ENCODE measurements at places on chromosomes 11 and 22. TPM values are rescaled to one million over a fixed set of nuclear protein-coding genes. Genes with fewer than 3 reads are reported as not detected.

Gene ZP1
- total RNA-seq = not detected

Gene APOL3
- 80.5 TPM for total RNA-seq

Gene BSCL2
- total RNA-seq = 34.8 TPM

Gene CASP1
- 32.0 TPM for total RNA-seq

Gene OR2D2
- 0.35 TPM for total RNA-seq

Gene SLC17A6
- not detected for total RNA-seq

Gene GRAP2
- not detected for total RNA-seq

Gene SNX15
- total RNA-seq = 12.6 TPM

Gene RGL4
- not detected for total RNA-seq

Gene LRP5
- 72.2 TPM for total RNA-seq

Gene GAB4
- total RNA-seq = not detected

Gene SOX6
- total RNA-seq = 0.29 TPM

Gene EMSY
- total RNA-seq = 8.6 TPM

Gene KMT5B
- 16.9 TPM for total RNA-seq

Gene PRR33
- not detected for total RNA-seq

Gene EMID1
- total RNA-seq = 12.0 TPM

Gene RCOR2
- total RNA-seq = 1.1 TPM

Gene IL18
- 0.35 TPM for total RNA-seq

Gene ZNF214
- total RNA-seq = 0.44 TPM

Gene SLC7A4
- not detected for total RNA-seq

Gene OR5B21
- not detected for total RNA-seq

Gene MAP6
- total RNA-seq = 1.5 TPM

Gene KRTAP5-10
- total RNA-seq = not detected

Gene SHISAL1
- total RNA-seq = 0.97 TPM

Gene AMPD3
- total RNA-seq = 5.0 TPM

Gene PLEKHA7
- total RNA-seq = 0.39 TPM

Gene ZNF215
- 3.7 TPM for total RNA-seq

Gene CD3E
- total RNA-seq = not detected

Gene EFCAB6
- total RNA-seq = 0.23 TPM
